ENCODE measurements at places on chromosomes 13 and 19.

GRCh38 chr19:38506723-38507550 lies 73.4 kb downstream of the RYR1 start:
- DNase-seq: peak; percentile 83

DNA sequence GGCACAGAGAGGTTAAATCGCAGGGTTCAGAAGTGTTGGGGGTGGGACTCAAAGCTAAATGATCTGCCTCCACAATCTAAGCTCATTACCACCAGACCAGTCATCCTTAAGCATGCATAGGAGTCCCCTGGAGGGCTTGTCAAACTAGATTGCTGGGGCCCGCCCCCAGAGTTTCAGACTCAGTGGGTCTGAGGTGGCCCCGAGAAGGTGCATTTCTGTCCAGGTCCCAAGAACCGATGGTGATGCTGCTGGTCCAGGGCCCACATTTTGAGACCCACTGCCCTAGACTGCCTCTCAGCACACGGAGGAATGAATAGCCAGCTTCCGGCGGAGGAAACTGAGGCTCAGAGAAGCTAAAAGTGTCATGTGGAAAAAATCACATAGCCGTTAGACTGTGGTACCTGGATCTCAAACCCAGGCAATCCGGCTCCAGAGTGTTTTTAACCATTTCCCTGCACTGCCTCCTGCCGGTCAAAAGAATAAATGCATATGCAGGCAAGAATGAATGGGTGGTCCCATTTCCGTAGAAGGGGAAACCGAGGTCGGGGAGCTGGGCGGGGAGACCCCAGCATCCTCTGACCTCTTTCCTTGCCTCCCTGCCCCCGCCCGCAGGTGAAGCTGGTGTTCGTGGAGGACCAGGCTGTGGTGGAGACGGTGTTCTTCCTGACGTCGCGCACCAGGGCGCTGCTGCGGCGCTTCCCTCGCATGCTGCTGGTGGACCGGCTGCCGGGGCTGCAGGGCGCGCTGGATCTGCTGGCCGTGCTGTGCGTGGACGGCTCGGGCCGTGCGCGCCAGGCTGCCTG lies 23.8 kb downstream of the ZSWIM9 start:
- DNase-seq: no peak

DNA sequence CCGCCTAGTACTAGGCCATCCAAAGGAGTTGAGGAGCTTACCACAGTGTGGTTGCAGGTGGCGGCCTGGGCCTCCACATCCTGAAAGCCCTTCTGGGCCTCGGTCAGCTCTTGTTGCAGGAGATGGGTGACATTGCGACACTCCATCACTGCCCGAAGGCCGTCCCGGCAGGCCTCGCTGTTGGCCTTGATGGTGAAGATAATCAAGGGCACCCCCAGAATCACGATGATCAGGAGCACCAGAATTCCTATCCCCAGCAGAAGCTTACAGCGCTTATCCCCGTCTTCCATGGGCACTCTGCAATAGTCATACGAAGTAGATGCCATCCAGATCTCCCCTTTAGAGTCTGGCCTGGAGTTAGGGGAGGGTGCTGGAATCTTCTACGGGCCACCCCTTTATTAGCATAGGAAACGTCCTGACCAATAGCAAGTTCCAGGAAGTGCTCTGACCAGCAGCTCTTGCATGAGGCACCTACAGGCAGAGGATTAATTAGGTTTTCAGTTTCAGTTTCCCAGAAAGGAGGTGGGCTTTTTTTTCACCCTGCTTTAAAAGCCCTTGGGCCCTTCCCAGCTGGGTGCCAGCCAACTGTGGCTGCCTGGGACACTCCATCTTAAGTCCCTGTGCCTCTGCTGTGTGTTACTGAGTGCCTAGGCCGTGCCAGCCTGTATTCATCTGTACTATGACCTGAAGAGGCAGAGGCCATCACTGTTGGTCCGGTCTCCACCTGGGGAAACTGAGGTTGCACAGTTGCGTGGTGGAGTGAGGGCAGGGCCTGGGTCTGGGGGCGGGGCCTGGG lies at the start of gene BST2:
BST2 (minus strand) TSS at position 381 of the 796 bp plus-strand sequence; CDS start at position 326, 55 bp downstream.
- peak; percentile 64 for DNase-seq

- DNase-seq: no peak
Observed at GRCh38 chr19:27734496-27735220, 1478.3 kb downstream of the UQCRFS1 start.

DNA sequence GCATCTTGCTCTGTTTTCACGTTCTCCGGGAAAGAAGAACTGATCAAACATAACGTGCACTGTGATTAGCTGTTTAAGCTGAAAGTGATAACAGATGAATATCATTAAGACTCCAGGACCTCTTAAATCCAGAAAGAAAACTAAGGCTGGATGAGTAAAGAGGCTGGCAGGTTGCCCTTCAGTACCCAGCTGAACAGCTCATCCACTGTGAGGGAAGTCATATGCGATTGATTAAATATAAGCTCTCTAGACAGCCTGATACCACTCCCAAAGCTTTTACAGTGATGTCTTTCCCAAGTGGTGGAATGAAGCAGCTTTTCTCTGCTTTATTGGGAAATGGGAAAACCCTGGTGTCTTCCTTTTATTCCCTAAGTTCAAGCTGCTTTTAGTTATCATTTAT lies 116.9 kb downstream of the EFNB2 start:
- no peak for DNase-seq

DNA sequence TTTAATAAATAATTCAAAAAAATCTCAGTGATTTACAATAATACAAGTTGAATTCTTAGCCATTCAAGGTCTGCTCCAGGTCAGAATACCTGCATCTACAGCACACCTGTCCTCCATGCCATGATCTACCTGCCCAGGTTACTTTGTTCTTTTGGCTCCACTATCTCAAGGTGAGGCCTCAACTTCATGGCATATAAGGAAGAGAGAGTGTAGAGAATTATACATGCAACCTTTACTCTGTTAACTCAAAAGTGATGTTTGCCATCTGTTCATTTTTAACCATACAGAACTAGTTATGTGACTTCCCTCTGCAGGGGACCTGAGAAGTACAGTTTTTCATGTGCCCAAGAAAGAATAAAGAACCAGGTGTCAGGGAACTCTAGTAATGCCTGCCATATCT lies 28.2 kb upstream of the MICU2 start:
- no peak for DNase-seq

- DNase-seq: no peak
Observed at GRCh38 chr13:75486146-75487062, 4.4 kb upstream of the TBC1D4 start.

- no peak for DNase-seq
Observed at GRCh38 chr13:71814806-71815360, 52.1 kb downstream of the DACH1 start.

DNA sequence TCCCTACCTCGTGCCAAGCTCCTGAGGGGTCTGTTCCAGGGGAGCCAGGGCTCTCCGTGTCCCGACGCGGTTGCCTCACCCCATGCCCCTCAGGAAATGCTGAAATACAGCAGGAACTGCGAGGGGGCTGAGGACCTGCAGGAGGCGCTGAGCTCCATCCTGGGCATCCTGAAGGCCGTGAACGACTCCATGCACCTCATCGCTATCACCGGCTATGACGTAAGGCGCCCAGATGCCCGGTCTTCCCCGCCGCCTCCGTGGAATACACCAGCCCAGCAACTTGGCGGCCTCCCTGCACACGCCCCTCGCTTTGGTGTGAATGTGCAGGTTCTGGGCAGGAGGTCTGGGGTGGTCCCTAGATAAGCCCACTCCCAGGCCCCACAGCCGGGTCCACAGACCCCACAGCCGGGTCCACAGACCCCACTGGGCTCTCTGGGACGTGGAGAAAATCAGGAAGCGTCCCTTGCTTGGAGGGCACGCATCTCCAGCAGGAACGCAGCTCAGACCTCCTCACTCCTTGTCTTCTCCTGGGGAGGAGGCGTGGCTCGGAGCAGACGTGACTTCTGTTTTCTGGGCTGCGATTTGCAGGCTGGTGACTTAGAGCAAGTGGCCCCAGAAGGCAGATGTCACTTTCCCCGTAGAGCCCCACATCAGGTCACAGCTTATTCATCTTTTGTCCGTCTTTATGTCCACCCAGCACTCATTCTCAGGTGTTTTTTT lies 19.4 kb upstream of the F7 start:
- no peak for DNase-seq
